ENCODE measurements at places on chromosomes 4 and X. TPM values are rescaled to one million over a fixed set of nuclear protein-coding genes. Genes with fewer than 3 reads are reported as not detected.

BMP3 gene
- under 0.01 TPM for total RNA-seq

CYSLTR1 gene
- total RNA-seq, result not detected

GLRA2 gene
- total RNA-seq, result not detected

SCOC gene
- 94.7 TPM for total RNA-seq

PLAC8 gene
- total RNA-seq, result 0.28 TPM

LRAT gene
- total RNA-seq, result not detected

HERC6 gene
- 6.3 TPM for total RNA-seq

SPANXB1 gene
- total RNA-seq, result not detected

CXCL11 gene
- not detected for total RNA-seq

PITX2 gene
- total RNA-seq, result 0.28 TPM

NUP62CL gene
- total RNA-seq, result not detected

PNMA6E gene
- total RNA-seq, result not detected

ANTXR2 gene
- total RNA-seq, result 218 TPM

CYLC1 gene
- not detected for total RNA-seq

BANK1 gene
- 0.19 TPM for total RNA-seq

ARHGAP36 gene
- total RNA-seq, result not detected

MAGEA2 gene
- not detected for total RNA-seq

RHOXF2B gene
- not detected for total RNA-seq

HTN1 gene
- not detected for total RNA-seq
